ENCODE measurements at places on chromosomes 7 and 10.

- DNase-seq: no peak
Observed at GRCh38 chr10:58721601-58722281, 209.1 kb downstream of the BICC1 start.

GRCh38 chr10:17984056-17984455 lies 32.3 kb downstream of the SLC39A12 start:
- no peak for DNase-seq

GRCh38 chr10:44989597-44990301 lies 11.0 kb upstream of the ZNF22 start:
- no peak for DNase-seq

DNA sequence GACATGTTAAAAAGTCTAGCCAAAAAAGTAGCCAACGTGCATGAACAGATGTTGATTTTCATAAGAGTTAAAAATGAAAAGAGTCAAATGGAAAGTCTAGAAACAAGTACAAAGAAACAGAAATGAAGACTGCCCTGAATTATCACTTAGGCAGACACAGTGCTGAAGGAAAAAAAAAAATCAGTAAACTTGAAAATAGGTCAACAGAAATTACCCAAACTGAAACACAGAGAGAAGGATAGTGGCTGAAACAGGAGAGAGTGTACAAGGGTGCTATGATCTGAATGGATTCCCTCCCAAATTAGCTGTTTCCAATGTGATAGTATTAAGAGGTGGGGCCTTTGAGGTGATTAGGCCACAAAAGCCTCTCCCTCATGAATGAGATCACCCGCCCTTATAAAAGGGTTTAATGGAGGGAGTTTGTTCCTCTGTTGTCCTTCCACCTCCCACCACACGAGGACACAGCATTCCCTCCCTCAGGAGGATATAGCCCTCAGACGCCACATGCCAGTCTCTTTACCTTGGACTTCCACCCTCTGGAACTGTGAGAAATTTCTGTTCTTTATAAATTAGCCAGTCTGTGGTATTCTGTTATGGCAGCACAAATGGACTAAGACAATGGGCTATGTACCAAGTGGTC lies 249.7 kb downstream of the AHR start:
- DNase-seq: no peak

DNA sequence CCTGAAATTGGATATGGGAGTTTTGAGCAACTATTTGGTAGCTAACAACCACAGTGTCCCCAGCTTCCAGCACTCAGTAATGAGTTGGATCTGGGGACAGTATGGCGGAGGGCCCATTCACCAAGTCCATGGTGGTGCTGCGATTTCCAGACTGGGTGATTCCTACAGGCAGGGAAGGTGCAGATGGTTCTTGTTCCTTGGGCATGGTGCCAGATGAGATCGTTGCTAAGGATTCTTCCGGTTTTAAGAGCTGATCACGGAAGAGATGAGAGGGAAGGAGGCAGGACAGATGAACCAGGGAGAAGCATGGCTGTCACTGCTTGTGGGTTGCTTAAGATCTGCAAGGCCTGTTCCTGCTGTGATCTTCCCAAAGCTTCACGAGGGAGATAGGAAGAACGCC lies 380.3 kb downstream of the TCERG1L start:
- no peak for DNase-seq

GRCh38 chr7:47582764-47583738 lies 1.1 kb upstream of the TNS3 start:
- DNase-seq: no peak

DNA sequence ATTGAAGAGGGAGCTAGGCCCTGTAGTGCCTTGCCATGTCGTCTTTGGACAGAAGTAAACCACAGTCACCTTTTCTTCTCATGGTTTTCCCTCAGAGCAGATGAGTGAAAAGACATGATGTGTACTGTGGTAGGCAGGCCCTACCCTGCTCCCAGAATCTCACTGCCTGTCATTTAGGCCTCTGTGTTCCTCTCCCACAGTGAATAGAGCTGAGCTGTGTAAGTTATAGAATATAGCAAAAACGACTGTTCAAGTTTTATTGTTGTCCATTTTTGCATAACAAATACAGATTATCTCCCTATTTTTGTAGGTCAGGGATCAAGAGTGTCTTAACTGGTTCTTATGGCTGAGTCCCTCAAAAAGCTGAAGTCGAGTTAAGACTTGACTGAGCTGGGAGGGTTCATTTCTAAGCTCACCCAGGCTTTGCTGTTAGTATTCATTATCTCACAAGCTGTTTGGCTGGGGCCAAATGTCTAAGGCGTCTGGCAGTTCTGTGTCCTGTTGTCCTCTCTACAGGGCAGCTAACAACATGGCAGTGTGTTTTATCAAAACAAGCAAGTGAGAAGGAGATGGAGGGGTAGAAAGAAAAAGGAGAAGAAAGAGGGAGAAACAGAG lies 780.9 kb upstream of the POM121L12 start:
- DNase-seq: no peak

DNA sequence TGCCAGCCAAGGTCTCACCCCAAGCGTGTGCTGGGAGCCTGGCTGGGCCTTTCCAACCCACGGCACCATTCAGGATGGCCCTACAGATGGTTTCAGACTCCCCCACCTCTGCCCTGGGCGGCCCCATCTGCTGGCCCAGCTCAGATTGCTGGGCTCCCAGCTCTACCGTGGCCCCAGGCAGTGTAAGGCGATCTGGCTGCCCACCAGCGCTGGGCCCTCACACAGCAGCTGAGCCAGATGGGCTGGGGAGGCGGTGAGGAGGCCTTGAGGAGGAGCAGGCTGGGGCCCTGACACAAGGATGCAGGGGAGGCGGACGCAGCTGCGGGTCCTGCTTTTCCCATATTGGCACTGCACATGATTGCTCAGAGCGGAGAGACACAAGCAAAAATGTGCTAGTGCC lies 162.8 kb downstream of the NRF1 start:
- no peak for DNase-seq

- no peak for DNase-seq
Observed at GRCh38 chr10:59082249-59082648, 94.2 kb upstream of the PHYHIPL start.

- DNase-seq: no peak
Observed at GRCh38 chr10:132054564-132054963, 11.2 kb upstream of the JAKMIP3 start.

All from stimulated activated naive CD4-positive, alpha-beta T cell (primary cell).